ENCODE measurements at places on chromosomes 6 and 20. TPM values are rescaled to one million over a fixed set of nuclear protein-coding genes. Genes with fewer than 3 reads are reported as not detected.

The HAO1 gene
- total RNA-seq, result not detected

DNA sequence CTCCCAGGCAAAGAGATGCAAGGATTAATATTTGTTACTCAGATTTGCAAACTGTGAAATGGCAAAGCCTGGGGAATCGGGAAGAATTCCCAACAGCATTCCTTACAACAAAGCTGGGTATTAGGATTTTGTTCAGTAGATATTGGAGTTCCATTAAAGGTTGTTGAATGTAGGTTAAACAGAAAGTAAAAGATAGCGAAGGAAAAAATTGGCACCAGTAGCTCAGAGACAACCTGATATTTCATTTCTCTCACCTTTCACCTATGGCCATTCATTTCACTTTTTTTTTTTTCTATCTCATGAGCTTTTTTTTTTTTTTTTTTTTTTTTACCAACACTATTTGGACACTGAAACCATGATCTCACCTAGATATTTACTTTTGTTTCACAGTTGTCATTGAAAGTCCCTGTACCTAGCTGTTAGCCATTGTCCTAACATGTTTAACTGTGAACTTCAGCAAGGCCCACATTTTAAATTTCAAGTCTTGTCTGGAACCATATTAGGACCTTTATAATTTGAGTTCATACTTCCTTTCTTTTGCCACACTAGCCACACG, 552.5 kb downstream of the HAO1 start:
- DNase-seq, result no peak

- no peak for DNase-seq
Measured at GRCh38 chr20:24136659-24137246, 148.2 kb upstream of the GGTLC1 start.

DNA sequence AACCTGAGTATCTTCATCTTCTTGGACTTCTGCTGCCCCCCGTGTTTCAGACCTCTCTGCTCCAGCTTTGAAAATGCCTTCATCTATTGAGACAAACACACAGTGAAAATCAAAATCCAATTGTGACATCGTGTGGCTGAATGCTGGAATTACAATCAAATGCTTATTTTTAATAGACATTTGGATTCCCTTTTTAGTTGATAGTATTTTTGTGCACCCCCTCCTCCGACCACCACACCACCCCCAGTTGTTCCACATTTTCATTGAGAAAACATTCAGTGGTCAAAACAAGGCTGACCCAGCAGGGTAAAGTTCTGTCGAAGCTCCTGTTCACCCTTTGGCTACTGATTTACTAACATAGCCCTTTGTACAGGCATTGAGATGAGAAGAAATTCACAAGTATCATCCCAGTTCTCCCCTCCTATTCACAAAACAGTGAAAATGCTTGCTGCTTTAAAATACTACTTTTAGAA, 79.0 kb downstream of the NRSN1 start:
- DNase-seq, result no peak
